ENCODE measurements at places on chromosomes 5 and 9.

- DNase-seq: no peak
Measured at GRCh38 chr9:13140843-13141592, 138.5 kb downstream of the MPDZ start.

DNA sequence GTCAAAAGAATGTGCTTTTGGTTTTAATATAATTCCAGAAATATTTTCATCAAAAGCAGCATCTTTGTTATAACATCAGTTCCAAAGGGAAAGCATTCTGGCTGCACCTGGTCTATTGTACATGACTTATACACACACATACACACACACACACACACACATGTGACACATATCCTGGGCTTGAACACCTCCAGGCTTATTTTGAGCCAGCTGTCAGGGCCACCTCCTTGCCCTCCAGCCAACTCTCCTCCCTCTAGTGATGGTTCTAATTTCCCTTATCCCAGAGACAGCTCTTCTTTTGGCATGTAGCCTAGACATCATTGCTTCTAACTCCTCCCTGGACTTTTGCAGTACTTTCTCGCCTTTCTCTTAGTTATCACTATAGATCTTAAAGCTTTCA lies 115.0 kb downstream of the PIK3R1 start:
- no peak for DNase-seq

DNA sequence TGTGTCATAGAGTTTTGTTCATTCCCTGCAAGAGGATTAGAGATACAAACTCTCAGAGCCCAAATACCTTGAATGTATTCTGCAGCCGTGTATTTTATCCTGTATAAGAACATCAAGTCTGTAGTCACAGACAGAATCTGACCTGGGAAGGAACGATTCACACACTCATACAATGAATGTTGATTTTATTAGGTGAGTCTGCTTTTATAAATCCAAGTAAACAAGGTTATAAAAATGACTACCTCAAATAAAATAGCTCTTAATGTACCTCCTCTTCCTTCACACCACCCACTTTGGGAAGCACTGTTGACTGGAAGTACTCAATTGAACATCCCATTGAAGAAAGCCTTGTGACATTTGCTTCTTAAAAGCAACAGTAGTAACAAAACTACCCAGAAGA lies 11.9 kb downstream of the SLC46A2 start:
- no peak for DNase-seq

- DNase-seq: no peak
Measured at GRCh38 chr5:2110137-2110933, 227.6 kb upstream of the IRX4 start.

- DNase-seq: no peak
Measured at GRCh38 chr9:14080959-14081542, 232.9 kb downstream of the NFIB start.

DNA sequence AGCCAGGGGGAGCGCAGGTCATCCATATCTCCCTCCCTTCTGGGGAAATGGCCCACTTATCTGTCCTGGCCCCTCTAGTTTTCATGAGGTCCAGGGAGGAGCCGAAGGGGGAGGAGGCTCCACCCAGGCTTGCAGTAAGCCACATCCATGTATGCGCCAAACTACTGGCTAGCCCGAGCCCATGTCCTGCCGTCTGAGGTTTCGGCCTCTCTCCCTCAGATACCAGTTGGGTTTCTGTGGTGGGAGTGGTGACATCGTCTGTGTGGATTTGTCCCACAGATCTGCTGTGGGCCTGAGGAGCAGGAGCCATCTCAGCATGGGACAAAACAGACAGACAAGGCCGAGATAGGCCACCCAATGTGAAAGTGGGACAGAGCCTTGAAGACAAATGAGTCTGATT lies 78.3 kb upstream of the ORM1 start:
- no peak for DNase-seq

- DNase-seq: no peak
Measured at GRCh38 chr5:71586052-71586940, 844 bp upstream of the MCCC2 start.

- peak; percentile 63 for DNase-seq
Measured at GRCh38 chr9:128150594-128151308, 1.5 kb downstream of the LCN2 start.

GRCh38 chr5:4086081-4086480 lies 490.4 kb downstream of the IRX1 start:
- DNase-seq: no peak

DNA sequence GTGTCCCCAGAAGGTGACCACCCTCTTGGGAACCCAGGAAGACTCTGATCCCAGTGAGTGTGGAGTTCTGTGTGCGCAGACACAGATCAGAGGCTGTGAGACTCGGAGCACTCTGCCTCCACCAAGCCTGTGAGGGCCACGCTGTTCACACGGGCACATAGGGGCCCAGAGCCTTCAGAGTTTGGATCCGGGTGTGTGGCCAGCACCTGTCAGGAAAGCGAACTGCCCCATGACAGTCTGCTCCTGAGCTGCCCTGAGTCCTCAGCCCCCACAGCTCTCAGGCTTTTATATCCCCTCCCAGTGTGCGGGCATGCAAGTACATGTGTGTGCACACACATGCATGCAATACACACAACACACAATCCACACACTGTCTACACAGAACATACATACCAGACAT lies 161.8 kb upstream of the IRX2 start:
- DNase-seq: no peak

DNA sequence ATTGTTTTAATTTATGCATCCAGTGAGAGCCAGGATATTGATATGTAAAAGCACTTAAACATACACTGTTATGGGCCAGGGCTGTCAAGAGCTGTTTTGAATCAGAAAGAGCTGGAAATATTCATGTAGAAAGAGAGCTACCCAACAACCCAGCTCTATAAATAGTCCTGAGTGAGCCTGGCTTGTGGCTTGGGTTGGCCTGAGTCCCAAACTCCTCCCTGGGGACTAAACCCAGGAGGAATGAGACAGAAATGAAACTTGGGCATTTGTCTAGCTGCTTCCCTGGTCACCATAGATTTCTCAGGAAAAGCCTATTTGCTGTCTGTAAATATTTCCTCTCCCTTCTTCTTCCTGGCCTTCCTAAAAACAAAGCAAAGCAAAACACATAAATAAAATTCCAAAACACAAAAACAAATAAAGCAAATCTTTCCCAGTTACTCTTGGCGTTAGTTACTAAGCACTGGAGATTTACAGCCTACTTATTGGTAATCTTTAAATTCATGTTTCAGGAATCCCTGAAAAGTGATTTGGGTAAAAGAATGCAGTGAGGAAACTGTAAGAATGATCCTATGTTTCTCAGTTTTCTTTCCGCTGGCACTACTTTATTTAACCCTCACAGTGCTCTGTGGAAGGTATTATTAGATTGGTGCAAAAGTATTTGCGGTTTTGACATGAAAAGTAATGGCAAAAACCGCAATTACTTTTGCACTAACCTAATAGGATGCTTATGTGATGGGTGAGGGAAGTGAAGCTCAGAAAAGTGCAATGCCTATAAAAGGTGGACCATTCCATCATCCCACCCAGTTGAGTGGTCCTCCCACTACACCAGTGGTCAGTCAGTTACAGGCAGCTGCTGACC lies 111.8 kb downstream of the CARTPT start:
- no peak for DNase-seq

DNA sequence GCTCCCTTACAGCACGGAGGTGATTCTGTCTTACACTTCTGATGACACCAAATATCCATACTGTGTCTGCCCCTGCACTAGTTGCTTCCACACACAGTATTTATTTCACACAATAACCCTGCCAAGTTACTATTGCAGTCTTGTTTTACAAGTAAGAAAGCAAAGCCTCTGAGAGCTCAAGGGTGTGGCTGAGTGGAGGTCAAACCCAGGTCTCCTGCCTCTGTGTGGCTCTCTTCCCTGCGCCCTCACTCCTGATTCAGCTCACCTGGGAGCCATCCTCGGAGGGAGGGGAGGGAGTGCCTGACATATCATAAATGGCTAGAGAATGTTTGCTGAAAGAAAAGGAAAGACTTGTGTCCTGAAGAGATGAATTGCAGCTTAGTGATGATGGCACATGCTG lies 41.0 kb downstream of the MVB12B start:
- DNase-seq: no peak

GRCh38 chr5:133373121-133373870 lies 239.0 kb downstream of the FSTL4 start:
- peak; percentile 28 for DNase-seq

- DNase-seq: no peak
Measured at GRCh38 chr5:160092960-160093707, 26.1 kb downstream of the PWWP2A start.

DNA sequence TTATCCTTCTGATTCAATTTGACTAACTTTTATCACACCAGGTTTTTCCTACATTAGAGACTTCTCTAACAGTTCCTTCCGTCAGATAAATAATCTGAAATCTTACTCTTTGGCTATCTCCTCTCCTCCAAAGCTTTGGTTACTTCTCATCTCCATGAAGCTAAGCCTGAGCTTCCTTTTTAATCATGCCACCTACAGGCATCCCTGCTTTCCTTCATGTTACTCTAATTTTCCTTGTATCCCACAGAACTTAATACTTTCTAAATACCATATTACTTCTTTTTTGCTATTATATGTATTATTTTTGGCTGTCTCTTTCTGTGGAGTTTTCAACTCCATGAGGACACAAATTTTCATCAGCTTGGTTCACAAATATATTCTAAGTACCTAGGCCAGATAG lies 49.7 kb downstream of the C9 start:
- DNase-seq: no peak

GRCh38 chr5:112004867-112005622 lies 248.1 kb upstream of the NREP start:
- DNase-seq: no peak

GRCh38 chr9:86809759-86810367 lies 137.4 kb downstream of the GAS1 start:
- DNase-seq: no peak
